Stimulated activated CD8-positive, alpha-beta memory T cell treated with anti-CD3 and anti-CD28 coated beads, Interleukin-4, amount 100 ng/mL, for 1 hour (primary cell): ENCODE measurements at places on chromosomes 11 and 22.

DNA sequence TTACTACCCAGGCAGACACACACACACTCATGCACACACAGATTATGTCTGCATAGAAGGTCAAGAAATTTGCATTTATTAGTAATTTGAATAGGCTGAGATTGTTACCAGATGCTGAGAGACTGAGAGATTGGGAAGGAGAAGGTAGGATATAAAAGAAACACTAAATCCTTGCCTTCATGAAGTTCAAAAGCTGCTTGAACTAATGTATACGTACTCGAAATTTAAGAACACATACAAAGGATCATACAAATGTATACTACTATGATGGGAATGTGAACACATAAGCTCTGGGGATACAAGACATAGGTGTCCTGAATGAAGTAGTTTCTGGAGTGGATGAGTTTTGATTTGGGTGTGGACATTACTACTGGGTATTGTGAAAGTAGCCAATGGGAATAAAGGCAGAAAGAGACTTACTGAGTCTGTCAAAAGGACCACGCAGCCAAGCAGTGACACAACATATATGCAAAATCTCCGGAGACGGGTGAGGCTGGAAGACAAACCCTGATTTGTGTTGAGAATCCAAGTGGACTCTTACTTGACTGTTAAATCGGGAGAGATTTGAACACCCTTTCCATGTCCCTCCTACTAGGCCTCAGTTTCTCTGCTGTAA is 7.3 kb upstream of the PKNOX2 start:
- no peak for DNase-seq

DNA sequence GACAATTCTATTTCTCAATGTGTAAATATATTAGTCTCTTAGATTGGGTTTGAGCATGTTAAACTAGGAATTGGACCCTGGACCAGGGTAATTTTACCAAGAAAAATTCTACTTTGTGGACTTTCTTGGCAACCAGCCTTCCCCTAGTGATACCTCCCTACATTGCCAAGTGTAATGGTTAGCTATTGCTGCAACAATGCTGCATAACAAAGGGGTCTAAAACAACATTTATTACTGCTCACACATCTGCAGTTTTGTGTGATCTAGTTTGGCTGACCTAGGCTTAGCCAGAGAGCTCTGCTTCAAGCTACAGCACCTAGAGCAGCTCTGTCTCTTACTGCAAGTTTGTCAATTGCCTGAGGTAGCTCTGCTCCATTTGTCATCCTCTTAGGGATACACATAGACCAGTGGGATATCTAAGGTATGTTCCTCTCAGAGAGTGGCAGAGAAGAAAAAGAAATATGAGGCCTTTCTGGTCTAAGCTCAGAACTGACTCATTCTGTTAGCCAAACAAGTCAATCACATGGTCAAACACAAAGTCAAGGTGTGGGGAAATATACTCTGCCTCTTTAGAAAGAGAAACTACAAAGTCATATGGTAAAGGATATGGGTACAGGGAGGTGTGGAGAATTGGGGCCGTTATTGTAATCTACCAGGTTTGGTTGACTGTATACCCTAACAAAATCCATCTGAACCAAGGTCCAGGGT is 2.0 kb upstream of the LAYN start:
- DNase-seq, result no peak

DNA sequence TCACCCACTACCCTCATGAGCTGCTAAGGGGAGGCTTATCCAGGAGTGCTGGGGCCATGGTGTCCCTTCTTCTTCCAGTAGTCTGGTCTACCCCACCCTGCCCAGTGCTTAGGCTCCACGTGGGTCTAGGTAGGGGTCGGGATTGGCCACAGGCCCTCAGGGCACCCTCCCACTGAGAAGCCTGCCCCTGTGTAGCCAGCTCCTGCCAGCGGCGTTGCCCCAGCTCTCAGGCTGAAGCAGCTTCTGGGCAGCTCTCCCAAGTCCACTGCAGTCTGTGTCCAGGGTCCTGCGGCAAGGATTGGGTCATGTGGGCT is 24.0 kb upstream of the RIC3 start:
- no peak for DNase-seq

GRCh38 chr11:45805305-45806071 is 539 bp downstream of the SLC35C1 start:
- no peak for DNase-seq

DNA sequence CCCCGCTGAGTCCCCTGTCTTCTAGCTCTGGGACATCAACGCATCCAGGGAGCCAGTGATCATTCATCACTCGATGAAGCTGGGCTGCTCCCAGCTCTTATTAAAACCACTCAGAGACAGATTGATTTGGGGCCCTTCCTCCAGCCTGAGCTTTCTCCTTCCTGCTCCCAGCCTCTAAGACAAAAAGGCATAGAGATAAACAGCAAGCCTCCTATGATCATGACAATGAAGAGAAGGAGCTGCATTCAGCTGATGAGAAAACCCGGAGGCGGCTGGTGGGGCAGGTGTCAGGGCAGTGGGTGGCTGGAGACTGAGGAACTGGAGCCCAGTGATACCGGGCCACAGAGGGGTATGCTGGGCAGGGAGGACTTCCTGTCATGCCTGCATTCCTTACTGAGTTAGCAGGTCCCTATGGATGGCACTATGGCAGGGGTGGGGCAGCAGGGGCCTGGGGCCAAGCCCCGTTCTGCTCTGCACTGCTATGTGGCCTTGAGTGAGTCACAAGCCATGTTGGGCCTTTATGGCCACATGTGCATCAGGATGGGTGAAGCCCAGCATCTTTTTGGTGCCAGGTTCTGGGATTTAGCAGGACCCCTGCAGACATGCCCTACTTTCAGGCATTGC is 20.2 kb downstream of the PVALB start:
- DNase-seq, result no peak

DNA sequence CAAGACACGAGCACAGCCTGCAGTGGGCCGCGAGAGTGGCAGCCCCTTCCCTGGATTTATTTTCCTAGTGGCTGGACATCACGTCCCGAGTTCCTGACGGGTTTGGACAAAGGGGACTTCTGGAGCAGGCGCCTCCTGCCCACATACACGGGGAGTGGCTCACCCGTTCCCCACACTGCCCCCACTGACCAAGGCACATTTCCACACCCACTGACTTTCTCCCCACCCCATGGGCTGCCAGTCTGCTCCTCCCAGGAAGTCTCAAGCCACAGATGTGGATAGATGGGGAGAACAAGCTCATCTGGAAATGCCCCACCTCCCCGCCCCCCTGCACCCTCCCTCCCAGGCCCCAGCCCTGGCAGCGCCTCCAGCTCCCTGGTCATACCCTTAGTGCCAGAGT is 34.0 kb upstream of the FADD start:
- DNase-seq, result no peak

DNA sequence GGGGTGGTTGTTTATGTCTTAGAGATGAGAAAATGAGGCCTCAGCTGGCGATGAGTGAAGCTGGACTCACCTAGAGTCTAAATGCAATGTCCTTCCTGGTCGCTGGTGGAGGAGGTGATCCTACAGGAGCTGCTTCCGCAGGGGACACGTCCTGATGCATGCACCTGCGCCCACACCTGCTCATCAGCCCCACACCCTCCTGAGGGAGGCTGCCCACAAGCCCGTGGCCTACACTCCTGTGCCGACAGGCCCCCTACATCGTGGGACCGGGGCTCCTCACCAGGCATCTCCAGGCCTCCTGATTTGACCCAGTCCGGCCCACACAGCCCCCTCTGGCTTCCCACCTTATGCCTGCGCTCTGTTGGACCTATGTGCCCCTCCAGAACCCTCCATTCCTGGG is 857.2 kb downstream of the TBC1D22A start:
- no peak for DNase-seq

- no peak for DNase-seq
These were observed 131.4 kb upstream of the C11orf58 start for GRCh38 chr11:16606784-16607674.

DNA sequence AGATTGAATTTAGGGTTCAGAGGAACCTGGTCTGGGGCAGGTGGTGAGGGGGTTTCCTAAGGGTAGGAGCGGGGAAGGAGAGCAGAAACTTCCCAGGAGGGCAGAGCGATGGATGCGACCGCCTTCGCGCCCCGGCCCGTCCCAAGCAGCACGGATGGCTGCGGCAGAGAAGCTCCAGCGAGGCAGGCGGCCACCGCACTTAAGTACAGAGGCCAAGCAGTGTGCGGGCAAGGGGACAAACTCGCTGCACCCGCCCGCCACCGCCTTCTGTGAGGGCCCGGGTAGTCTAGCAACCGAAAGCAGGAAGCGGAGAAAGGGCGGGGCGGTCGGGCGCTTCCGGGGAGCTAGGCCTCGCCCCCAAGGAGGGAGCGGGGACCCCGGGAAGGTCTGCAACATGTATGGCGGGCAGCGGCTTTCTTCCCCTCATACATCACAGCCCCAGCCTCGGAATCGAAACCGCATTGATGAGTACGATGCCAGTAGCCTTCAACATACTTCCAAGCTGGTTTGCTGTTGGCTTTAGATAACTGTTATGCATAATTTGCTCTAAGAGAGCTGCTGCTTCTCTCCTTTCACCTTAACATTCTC is at the start of gene AGBL2:
AGBL2 (minus strand) TSS at position 288 of the 588 bp plus-strand sequence. CDS start 719 bp downstream, outside the sequence.
- peak; percentile 59 for DNase-seq

GRCh38 chr22:43237280-43237679 is 50.3 kb upstream of the TTLL12 start:
- DNase-seq, result no peak

- no peak for DNase-seq
These were observed 534.8 kb downstream of the BRD1 start for GRCh38 chr22:49292909-49293308.

GRCh38 chr11:107898270-107898669 is 30.0 kb upstream of the RAB39A start:
- DNase-seq, result no peak

- no peak for DNase-seq
These were observed 22.0 kb downstream of the ATG13 start for GRCh38 chr11:46639197-46639839.

DNA sequence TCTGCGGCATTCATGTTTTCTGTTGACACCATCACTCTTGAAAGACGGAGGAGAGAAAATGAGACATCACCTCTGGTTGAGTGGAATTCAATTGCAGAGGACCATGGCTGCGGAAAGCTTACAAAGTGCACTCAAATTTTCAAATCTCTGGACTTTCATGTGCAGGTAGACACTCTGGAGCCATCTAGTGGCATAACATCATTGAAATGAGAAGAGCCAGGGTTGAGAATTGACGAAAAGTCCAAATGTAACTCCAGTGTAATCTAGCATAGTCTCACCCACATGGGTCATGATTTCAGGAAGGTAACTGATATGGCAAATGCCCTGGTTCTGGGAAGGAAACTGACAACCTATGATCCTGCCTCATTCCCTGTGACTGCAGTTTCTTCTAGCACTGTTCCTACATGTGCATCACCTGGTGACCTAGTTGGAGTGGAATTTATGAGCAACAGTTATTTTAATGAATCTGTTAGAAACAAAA is 687.8 kb downstream of the KCNA4 start:
- DNase-seq, result no peak

- DNase-seq, result no peak
These were observed 52.8 kb downstream of the CBL start for GRCh38 chr11:119258983-119259382.

- no peak for DNase-seq
These were observed 208.7 kb downstream of the DSCAML1 start for GRCh38 chr11:117588166-117588810.

- DNase-seq, result no peak
These were observed 38.6 kb downstream of the TRMU start for GRCh38 chr22:46373921-46374662.

DNA sequence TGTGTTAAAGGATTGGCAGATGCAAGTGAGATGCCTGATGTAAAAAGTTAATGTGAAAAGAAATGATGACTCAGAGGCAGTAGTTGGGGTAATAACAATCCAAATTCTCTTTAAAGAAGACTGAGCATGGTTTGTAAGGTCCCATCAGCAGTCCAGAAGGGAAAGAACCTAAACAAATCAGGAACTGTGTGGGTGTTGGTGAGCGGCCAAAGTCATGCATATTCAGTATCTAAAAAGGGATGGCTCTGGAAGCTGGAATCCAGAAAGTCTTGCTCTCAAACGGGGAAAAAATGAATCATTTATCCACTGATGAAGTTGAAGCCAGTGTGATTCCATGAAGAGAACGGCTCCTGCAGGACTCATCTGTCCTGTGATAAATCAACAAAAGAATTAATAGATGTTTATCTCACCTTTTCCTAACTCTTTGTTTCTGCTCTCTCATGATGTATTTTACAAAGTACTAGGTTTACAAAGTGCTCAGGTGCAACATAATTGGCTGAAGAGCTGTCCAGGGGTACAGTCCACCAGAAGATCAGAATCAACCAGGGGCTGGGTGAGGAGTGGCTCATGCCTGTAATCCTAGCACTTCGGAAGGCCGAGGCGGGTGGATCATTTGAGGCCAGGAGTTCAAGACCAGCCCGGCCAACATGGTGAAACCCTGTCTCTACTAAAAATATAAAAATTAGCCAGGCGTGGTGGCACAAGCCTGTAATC is 20.5 kb upstream of the SORL1-AS1 start:
- DNase-seq, result no peak

DNA sequence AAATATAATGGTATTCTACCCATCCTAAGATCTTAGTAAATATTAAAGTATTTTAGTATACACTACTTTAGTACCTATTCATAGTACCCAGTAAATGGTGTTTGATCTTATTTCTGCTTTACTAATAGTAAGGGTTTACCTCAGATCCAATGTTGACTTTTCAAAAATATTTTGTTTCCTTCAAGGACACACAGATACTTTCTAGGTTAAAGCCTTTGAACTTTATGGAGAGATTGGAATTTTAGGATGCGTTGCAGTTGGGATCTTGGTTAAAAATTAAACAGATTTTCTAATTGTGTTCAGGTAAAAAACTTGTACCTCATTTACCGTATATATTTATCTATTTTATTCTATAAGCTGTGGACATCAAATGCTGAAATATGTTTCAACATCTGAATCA is 73.3 kb downstream of the CYP2R1 start:
- DNase-seq, result no peak

GRCh38 chr11:2558861-2559526 is 114.2 kb downstream of the KCNQ1 start:
- no peak for DNase-seq

DNA sequence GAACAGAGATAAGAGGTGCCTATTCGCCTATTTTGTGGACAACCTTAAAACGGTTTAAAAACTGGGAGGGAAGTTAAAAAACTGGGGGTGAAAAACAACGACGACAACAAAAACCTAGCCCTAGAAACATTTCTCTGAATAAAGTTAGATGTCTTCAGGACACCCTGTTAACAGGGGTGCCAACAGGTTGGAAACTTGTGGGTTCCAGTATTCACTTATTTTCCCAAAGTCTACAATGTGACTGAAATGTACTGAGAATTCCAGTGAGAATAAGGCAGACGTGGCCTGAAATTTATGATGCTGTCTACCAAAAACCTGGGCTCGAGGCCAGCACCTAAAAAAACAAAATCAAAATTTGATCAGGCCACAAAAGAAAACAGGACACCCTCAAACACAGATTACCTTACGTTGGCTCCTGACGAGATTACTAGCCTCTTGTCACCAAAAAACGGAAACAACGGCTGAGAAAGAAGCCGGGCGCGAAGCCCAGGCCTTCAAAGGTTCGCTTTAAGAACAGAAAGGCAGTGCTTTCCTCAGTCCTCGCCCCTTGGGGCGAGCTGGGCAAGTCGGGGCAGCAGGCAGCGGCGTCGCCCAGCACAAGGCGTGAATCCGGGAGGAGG is 906 bp downstream of the CCDC90B start:
- DNase-seq, result no peak
